ENCODE measurements at places on chromosomes 3 and 15.

- no peak for DNase-seq
Measured at GRCh38 chr15:28082891-28083684, 16.0 kb downstream of the OCA2 start.

- DNase-seq = no peak
Measured at GRCh38 chr3:11305509-11305908, 33.3 kb downstream of the ATG7 start.

DNA sequence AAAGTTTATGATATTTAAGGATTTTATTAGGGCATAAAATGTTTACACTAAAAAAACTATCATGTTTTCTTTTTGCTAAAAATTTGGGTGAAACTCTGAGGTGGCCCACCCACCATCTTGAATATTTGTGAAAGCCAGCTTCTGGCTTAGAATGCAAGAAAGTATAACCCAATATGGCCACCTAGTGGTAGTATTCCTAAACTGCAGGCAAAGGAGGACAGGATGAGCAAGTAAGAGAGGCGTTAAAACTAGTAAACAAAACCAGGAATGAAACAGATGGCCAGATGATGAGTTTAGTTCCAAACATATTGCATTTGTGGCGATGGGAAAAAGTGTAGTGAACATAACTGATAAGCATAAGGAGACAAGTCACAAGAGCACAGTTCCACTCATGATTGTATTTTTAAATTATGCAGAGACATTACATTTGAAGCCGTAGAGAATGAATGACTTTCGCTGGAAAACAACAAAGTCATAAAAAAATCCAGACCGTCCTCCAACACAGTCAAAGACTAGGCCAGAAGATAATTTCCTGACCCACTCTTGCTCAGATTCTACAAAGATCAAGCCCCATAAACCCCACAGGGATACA lies 103.3 kb upstream of the PRTG start:
- peak; percentile 33 for DNase-seq

DNA sequence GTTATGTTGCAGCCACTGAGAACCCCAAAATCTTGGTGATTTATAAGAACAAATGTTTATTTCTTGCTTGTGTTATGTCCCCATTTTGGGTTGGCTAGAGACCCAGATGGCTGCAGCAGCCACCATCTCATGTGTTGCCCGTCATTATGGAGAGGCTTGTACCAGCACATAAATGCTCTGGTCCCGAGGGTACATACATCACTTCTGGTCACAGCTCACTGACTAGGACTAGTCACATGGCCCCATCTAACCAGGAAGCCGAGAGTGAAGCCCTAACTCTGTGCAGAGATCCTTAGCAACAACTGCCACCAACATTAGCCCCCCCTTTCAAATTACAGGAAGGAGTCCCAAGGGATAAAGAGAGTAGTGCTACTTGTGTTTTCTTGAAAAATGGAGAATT lies 25.5 kb upstream of the HACD2 start:
- no peak for DNase-seq

GRCh38 chr3:178560759-178561158 lies 24.5 kb downstream of the KCNMB2 start:
- DNase-seq = no peak

- no peak for DNase-seq
Measured at GRCh38 chr3:67292356-67293121, 294.4 kb downstream of the KBTBD8 start.

DNA sequence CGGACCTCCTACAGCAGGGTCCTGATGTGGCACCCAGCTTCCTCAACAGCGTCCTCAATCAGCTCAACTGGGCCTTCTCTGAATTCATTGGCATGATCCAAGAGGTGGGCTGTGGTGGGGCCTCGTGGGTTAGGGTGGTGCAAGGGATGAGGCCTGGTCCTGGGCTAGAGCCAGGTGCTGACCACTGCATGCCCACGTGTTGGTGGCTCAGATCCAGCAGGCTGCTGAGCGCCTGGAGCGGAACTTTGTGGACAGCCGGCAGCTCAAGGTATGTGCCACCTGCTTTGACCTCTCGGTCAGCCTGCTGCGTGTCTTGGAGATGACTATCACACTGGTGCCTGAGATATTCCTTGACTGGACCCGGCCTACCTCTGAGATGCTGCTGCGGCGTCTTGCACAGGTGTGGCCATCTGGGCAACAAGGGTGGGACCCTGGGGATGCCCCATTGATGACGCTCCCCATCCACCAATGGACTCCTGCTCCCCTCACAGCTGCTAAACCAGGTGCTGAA lies 3.8 kb downstream of the AMIGO3 start:
- DNase-seq = no peak

- DNase-seq = no peak
Measured at GRCh38 chr3:177929310-177929709, 606.9 kb upstream of the KCNMB2 start.

GRCh38 chr3:101796077-101796680 lies 17.2 kb downstream of the NXPE3 start:
- DNase-seq = no peak

DNA sequence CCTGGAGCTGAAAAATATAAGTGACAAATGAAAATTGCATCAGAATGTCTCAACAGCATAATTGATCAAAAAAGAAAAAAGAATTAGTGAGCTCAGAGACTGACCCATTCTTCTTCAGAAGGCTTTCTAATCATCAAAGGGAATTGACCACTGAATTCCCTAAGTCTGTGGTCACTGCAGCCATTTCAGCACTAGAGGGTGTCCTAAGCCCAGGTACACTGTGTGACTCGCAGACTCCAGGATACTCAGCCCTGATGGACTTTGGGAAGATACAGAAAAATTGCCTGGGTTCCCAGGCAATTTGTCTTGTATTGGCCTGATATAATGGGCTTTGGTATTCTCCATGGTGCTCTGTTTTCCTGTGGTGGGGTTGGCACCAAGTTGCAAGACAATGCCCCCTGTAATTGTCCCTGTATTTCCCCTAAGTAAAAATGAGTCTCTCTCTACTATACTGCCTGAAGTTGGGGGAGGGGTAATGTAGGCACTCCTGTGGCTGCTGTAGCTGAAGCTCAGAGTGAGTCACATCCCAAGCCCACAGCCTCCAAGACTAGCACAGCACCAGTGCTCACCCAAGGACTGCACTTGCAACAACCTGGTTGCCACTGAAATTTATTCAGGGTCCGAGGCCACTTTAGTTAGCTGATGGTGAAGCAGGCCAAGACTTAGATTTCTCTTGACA lies 256.0 kb upstream of the STAC start:
- DNase-seq = no peak

- no peak for DNase-seq
Measured at GRCh38 chr15:60635507-60636352, 156.8 kb upstream of the ICE2 start.

GRCh38 chr3:177692304-177692975 lies 495.2 kb upstream of the TBL1XR1 start:
- no peak for DNase-seq

GRCh38 chr3:167120828-167121227 lies 259.3 kb downstream of the ZBBX start:
- DNase-seq = no peak

- no peak for DNase-seq
Measured at GRCh38 chr3:111035316-111035715, 36.3 kb upstream of the NECTIN3 start.

GRCh38 chr3:97793420-97794019 lies 28.3 kb upstream of the CRYBG3 start:
- DNase-seq = peak; percentile 3

DNA sequence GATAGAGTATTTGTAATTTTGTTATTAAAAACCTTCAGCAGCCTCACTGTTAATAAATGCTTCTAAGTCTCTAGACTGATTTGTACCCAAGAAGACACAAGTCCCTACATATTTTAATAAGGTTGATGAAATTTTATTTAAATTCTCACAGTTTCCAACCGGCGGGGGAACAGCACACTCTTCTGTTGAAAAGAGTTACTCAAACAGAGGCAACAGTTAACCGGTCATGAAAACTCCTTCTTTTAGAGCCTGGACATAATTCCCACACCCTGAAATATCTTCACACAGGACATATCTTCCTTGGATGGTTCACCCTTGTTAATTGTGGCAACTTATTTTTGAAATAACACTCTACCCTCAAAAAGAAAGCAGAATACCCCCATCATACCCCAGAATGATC lies 278.8 kb downstream of the FOXP1 start:
- no peak for DNase-seq

DNA sequence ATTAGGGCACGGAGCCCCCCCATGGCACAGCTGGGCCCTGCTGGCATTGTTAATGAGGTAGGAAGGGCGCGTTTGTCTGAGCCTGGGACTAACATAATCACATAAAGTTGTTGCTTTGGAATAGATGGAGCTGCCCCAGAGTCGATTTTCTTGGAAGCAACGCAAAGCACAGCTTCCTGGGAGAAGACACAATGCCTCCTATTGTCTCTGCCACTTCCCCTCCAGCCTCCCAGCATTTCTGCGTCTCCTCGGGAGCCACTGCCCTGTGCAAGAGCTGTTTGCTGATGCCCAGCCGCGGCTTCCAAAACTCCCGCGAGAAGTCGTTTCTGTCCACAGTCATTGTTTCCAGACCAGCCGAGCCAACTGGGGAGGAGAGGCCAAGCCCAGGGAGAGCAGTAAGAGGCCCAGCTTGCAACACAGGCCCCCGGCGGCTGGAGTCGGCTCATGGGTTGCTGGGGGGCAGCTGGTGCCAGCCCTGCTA lies 18.1 kb upstream of the ALDH1A3 start:
- no peak for DNase-seq

- DNase-seq = no peak
Measured at GRCh38 chr3:23712656-23713559, 92.8 kb upstream of the UBE2E1 start.

- DNase-seq = no peak
Measured at GRCh38 chr3:57080171-57080570, 19.7 kb downstream of the SPATA12 start.

GRCh38 chr15:101604124-101604874 lies 47.9 kb downstream of the TM2D3 start:
- DNase-seq = no peak

GRCh38 chr3:75015280-75015679 lies 400.8 kb upstream of the CNTN3 start:
- DNase-seq = no peak

- DNase-seq = no peak
Measured at GRCh38 chr3:181782306-181782954, 70.7 kb downstream of the SOX2 start.

DNA sequence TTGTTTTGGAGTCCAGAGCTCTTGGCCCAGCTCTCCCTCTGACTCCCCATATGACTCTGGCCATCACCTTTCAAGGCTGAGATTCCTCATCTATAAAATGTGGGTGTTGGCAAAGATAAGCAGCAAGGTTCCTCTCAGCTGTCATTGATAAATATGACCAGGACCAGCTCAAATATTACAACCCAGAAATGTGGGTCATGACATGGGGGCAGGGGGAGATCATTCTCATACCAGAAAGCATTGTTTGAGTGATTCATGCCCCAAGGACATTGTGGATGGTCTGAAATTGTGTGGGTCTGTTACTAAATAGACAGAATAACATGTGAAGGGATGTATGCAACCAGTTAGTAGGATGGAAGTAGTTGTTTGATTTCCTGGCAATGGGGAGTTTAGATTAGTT lies 13.9 kb downstream of the UPK1B start:
- no peak for DNase-seq

DNA sequence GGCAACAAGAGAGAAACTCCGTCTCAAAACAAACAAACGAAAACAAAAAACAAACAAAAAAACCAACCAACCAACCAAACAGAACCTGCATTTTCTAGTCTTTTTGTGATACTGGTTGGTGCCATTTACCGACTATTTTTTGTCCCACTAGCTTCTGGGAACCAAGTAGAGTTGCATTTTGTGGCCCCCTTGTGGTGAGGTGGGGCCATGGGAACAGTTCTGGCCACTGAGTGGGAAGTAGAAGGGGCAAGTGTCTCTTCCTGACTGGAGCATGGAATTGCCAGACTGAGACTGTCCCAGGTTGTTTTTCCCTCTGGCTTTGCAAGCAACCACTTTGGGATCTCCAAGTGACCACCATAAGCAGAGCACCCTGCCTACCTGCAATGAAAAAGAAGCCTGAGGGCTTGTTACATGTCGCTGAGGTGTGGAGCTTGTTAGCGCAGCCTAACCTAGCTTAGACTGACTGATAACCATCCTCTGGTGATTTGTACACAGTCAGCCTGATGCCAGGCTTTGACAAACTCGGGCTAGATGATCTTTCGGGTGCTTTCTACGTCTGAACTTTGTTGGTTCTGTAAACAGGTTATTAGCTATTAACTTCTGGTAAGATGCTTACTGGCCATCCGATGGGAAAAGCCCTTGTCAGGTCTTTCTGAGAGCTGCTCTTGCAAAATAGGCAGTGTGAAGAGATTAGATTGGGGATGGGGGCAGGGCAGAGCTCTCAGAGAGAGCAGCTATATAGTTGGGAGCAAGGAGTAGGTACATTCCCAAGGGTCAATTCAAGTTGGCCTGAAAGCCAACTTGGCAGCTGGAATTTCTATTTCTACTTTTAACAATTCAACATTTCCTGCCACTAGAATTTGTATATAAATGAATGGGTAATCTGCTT lies 172.2 kb downstream of the SSR3 start:
- DNase-seq = peak; percentile 7

DNA sequence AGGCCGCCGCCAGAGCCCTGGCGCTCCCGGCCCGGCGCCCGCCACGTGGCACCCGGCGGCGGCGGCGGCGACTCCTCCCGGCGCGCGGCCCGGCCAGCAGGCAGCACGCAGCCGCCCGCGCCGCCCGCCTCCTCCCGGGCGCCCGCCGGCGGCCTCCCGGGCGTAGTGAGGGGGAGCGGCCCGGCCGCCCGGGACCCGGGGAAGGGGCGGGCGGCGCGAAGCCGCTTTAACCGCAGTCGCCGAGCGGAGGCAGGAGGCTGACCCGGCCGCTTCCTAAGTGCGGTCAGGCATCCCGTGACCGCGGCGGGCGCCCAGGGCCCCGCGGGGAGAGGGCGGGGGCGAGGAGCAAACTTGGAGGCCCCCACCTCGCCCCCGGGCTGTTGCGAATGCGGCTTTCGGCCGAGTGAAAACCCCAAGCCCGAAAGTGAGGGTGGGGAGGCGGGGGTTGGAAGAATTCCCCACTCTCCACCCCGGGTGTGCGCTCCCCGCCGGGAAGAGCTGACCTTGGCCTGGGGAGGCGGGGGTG lies 1.7 kb upstream of the HES1 start:
- DNase-seq = peak; percentile 76

GRCh38 chr15:68552773-68553172 lies 26.0 kb upstream of the CORO2B start:
- no peak for DNase-seq

DNA sequence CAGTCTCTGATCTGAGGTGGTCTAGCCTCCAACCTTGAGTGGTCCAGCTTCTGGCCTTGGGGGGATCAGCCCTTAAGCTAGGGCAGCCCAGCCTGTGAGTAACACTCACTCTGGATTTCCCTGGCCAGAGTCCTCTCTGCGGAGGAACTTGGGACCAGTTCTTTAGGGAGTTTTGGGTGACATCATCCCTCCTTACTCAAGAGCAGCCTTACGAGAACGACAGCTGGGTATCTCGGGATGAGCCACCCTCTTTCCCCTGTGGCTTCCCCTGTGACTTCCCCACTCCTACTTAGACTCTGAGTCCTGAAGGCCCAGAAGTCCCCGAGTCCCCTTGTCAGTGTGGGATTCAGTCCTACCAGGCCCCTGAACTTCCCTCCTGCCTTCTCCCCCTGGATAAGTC lies 10.2 kb upstream of the PLXND1 start:
- DNase-seq = no peak
